ENCODE measurements at places on chromosomes 11 and 22.
A peak's percentile ranks its signal among the peaks of the same experiment; 100 is the strongest.

DNA sequence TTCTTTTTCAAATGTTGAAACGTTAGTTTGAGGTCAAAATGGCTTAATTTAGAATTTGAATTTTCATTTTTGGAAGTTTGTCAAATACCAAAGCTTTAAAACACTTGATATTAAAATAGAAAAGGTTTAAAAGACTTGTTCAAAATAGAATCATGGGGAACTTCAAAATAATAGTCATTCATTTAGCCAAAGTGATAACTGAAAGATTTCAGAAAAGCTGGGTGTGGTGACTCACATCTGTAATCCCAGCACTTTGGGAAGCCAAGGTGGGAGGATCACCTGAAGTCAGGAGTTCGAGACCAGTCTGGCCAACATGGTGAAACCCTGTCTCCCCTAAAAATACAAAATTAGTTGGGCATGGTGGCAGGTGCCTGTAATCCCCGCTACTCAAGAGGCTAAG, 10.9 kb downstream of the GSTP1 start:
- DNase-seq, result no peak

DNA sequence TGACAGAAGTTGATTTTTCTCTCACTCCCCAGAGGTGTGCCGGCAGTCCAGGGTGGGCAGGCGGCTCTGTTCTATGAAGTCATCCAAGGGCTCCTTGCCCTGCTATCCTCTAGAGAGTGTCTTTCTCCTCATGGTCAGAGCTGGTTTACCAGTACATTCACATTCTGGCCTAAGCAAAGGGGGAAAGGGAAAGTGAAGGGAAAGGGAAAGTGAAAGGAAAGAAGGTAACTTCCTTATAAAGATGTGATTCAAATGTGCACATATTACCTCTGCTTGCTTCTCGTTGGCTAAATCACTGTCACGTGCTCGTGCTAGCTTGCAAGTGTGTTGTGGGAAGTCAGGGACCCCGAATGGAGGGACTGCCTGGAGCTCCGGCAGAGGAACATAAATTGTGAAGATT, 2.9 kb upstream of the HTATIP2 start:
- peak; percentile 50 for DNase-seq

GRCh38 chr11:11450744-11451362, 97.8 kb upstream of the CSNK2A3 start:
- DNase-seq, result no peak

DNA sequence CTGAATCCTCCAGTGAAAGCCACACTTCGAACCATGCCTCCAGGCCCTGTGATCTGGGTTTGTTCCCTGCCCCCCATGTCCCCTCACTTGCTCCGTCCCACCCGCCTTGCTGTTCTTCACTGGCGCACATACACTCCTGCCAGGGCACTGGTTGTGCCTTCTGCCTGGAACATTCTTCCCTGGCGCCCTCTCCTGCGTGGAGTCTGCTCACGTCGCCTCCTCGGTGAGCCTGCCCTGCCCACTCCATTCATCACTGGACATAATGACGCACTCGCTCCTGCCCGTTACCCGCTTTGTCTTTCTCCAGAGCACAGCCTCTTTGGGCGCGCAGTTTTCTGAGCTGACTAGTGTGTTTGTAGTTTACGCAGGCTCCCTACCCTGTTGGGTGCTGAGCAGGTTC, 21.0 kb upstream of the MIEF1 start:
- DNase-seq, result no peak

GRCh38 chr11:28860893-28861292, 752.7 kb downstream of the METTL15 start:
- DNase-seq, result no peak

GRCh38 chr11:23540101-23540561, 679.9 kb upstream of the CCDC179 start:
- peak; percentile 43 for DNase-seq

- DNase-seq, result no peak
Measured at GRCh38 chr22:24444729-24445466, 17.5 kb downstream of the ADORA2A start.

- peak; percentile 53 for DNase-seq
Measured at GRCh38 chr11:126109941-126110731, 47.5 kb upstream of the CDON start.

DNA sequence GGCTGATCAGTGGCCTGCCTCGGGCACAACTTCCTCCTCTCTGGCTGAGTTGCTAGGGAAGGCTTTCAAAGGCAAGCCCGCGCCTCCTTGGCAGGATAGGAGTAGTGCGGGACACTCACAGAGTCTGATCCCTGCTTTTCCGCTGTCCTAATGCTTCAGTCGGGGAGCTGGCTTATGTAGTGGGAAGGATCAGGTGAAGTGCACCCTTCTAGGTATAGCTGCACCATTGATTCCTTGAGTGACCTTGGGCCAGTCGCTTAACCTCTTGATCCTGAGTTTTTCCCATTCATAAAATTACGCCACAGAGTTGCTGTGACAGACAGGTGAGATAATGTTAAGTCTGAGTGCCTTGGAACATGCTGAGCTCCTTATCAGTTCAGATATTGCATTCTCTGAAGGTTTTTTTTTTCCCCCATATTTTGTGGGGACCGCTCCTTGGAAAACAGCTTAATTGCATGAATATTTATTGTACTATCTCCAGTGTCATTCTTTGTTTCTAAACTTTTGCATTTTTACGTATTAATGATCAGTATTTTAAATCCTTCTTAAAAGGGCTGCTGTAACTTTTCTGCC, 961 bp downstream of the IPO7 start:
- DNase-seq, result peak; percentile 32

- DNase-seq, result peak; percentile 74
Measured at GRCh38 chr11:2428322-2428795, 16.0 kb downstream of the TRPM5 start.

DNA sequence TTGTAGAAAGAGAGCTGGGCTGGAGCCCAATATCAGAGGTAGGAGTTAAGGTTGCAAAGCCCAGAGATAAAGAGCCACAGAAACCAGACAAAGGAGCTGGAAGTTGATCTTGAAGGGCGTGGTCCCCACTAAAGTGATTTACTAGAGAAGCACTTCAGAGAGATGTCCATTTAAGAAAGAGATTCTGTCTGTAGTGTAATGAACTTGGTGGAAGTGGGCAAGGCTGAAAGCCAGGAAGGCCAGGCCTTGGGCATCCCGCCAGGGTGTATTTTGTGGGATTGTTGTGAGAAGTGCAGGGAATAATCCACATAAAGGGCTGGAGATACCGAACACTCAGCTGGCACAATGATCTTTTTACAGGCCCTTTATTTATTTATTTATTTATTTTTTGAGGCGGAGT, 1398.8 kb downstream of the TBC1D22A start:
- DNase-seq, result no peak

DNA sequence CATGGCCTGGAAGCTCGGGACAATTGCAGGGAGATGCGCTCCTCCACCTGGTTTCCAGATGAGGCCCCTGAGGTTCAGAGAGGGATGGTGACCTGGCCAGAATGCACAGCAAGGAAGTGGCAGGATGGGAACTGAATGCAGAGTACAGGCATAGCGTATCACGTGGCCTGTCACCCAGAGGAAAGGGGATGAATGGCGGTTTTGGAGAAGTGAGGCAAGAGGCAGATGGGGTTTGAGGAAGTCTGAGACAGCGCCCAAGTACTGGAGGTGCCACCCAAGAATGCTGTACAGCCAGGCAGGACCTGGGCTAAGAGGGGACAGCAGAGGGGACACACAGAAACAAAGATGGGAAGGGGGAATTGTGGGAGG, 4.9 kb downstream of the RAB3IL1 start:
- DNase-seq, result no peak

- DNase-seq, result no peak
Measured at GRCh38 chr11:73228268-73229134, 10.4 kb downstream of the P2RY2 start.

GRCh38 chr11:129593098-129593497, 217.4 kb downstream of the BARX2 start:
- DNase-seq, result no peak

- DNase-seq, result peak; percentile 47
Measured at GRCh38 chr22:31272522-31273446, 19.5 kb downstream of the PIK3IP1 start.

GRCh38 chr22:23531283-23531956, 48.7 kb downstream of the IGLL1 start:
- DNase-seq, result no peak

- no peak for DNase-seq
Measured at GRCh38 chr11:59247531-59248227, 35.0 kb upstream of the MPEG1 start.

DNA sequence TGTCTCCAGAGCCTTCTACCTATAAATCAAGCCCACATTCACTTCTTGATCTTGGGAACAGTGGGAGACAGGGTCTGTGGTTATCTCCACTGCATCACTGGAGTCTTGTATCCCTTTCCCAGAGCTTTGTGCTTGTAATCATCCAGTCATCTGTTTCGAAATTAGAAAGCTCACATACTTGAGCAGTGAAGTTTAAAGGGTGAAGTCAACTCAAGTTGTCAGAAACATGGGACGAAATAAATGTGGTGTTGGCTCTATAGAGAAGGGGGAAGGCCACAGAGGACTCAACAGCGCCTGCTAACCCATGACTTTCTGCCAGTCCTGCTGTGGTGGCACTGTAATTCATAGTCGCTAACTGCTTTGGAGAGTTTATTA, 197.5 kb downstream of the DBX1 start:
- no peak for DNase-seq

GRCh38 chr11:1468002-1468401, 18.6 kb downstream of the MOB2 start:
- no peak for DNase-seq

DNA sequence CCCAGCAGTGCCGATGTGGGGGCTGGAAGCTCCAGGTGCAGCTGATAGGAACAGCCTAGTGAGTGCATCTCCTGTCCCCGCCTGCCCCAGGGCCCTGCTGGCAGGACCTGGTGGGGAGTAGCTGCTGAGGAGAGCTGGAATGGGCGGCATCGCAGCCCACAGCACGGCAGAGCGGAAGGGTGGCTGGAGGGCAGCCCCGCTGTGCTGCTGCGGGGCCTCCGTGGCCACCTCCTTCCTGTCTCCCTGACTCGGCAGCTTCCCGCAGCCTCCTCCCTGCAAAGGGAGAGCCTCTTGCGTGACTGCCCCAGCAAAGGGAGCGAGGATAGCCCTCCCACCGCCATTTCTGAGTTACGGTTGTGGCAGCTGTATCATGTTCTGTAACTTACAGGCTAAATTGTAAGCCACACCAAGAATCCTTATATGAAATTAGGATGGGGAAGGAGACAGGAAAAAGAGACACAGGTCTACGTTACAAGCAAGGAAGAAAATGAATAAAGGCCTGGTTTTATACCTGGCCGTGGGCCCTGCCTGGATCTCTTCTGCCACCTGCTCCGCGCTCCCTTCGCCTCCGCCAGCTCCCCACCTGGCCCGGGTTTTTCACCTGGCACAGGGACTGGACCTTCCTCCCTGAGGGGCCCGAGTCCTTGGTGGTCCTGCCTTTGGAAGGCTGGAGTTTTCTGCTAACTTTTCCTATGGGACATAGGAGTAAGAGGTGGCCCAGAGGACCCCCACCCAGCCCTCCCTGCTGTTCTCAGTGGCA, 10.0 kb downstream of the TPCN2 start:
- no peak for DNase-seq

DNA sequence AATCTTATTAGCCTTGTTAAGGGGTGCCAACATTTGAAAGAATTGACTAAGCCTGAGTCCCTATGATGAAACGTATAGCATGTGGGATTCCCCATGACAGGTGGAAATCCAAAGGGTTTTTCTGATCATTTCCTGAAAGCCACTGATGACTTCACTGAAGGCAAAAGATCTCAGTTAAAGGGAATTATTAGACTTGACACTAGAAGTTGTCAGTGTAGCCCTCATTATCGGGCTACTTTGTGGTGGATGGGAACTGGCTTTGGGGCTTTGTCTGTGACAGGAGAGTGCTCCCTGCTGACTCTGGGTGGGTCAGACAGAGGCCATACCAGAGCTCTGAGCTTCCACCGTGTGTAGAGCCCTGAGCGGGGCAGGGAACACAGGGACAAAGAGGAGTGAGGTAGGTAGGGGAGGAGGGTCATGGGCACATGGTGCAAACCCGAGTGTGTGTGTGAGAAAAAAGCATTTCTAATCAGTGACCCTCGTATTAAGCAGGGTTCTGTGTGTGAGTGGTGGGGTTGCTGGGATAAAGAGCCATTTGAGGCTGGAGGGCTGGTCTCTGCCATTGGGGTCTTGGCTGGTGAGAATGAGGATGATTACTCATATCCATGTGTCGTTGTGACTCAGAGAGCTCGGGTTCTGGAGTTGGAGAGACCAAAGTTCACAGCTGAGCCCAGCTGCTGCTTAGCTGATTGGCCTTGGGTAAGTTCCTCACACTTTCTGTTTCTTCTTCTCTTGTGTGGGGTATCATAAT, 101.1 kb downstream of the GRIK4 start:
- DNase-seq, result peak; percentile 36

GRCh38 chr22:24066260-24066659, 55.2 kb downstream of the CABIN1 start:
- DNase-seq, result no peak

- DNase-seq, result no peak
Measured at GRCh38 chr11:34798985-34799384, 117.2 kb downstream of the APIP start.

GRCh38 chr11:77196961-77197360, 68.9 kb downstream of the MYO7A start:
- DNase-seq, result no peak

- no peak for DNase-seq
Measured at GRCh38 chr11:120928627-120929026, 95.3 kb upstream of the TBCEL start.

DNA sequence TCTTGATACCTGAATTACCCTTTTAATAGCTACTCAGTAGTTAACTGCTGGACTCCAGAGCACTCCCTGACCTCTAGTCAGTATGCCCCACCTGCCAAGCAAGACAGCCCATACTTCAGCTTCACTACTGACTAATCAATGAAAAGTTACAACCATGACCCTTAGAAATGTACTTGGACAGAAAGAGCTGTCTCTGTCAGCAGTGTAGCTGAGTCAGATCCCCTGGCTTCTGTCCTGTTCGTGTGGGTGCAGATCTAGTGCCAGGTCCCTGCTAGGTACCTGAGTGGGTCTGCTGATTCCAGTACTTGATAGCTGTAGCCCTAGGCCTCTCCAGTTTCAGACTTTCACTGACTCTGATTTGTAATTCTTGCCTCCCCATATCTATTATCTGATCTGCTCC, 265.8 kb upstream of the POU2AF2 start:
- DNase-seq, result no peak

DNA sequence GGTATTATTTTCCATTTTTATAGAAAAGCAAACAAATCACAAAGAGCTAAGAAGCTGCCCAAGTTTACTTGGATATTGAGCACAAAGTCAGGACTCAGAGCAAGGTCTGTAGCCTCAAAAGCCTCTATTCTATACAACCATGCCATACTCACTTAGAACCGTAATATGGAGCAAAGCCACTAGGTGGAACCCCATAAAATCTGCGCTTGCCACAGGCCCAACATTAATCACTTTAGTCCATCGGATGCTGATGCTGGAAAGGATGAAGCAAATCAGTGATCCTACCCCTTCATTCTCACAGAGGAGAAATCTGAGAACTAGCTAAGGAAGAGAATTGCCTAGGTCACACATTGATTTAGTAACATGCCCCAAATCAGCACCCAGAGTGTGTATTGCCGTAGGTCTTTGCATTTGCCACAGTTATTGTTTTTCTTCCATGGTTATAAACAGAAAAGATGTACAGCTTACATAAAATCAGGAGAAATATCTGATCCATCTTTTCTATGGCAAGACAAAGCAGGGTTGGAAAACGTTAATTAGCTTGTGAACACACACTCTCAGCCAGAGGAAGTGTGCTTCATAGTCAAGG, 56.7 kb upstream of the RAB38 start:
- DNase-seq, result peak; percentile 38

Data from activated CD4-positive, alpha-beta T cell treated with anti-CD3 and anti-CD28 coated beads, Interleukin-2, Interleukin-4, amounts not matched to agents 100 ng/mL and 50 ng/mL, durations not matched to agents 16 hours and 8 hours (primary cell).